Substantia nigra (tissue), 51 donors: ENCODE measurements at places on chromosomes 6 and 20.

DNA sequence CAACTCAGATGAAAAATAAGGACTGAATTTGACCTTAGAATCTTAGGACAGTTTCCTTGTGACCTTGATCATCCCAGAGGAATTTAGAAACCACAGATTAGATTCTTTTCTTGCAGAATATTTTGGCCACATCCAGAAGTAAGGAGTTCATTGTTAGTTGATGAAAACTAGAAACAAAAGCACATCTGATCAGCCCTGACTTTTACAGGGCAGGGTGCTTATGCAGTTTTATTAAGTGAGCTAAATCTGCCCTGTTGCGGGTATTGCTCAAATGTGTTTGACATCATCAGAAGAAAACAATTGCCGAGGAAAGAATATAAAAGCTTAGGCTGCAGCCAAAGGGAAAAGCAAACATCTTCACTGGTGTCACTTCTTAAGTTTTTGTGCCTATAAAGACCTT is 100.8 kb downstream of the MTFR2 start:
- DNase-seq = no peak

DNA sequence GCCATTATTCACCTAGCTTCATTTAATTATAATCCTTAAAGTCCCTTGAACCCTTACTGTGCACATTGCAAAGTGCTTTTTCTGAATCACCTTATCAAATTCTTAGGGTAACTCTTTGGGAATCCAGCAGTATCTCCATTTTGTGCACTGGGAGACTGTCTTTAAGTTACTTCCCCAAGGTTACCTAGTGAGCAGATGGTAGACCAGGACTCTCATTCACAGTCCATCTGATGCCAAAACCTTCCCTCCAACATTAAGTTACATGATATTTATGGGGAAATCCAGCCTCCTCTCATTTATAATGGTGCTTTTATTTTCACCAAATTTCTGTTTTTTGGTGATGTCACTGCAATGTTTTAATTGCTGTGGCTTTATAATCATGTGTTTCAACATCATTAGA is 75.7 kb downstream of the NCOA7 start:
- DNase-seq = no peak

- no peak for DNase-seq
These were observed 106.4 kb upstream of the TAB2 start for GRCh38 chr6:149211046-149211571.

- no peak for DNase-seq
These were observed 96.9 kb downstream of the DTD1 start for GRCh38 chr20:18684775-18685174.

GRCh38 chr6:158068156-158068892 is 86.7 kb downstream of the SYNJ2 start:
- no peak for DNase-seq

GRCh38 chr6:144602523-144603180 is 317.5 kb downstream of the UTRN start:
- no peak for DNase-seq

DNA sequence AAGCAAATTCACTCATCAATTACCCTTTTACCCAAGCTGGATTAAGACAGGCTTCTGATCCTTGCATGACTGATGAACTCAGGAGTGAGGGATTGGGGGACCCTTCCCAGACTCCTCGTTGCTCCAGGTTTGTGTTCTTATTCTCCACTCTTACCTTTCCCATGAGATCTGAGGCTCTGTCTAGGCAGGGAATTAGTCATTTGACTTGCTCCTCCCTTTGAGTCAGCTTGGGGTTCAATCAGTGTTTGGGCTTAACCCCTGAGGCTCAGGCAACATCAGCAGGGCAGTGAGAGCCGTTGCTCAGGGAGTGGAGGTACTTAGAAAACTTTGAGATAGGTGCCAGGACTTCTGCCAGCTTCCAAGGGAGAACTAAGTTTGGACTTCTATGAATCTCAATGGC is 20.7 kb upstream of the TOX2 start:
- DNase-seq = no peak
